ENCODE measurements at places on chromosomes 11 and 22. TPM values are rescaled to one million over a fixed set of nuclear protein-coding genes. Genes with fewer than 3 reads are reported as not detected.

CCDC87 gene
- total RNA-seq = 0.11 TPM

TSSK2 gene
- not detected for total RNA-seq

PGA5 gene
- total RNA-seq = not detected

MMP11 gene
- 18.2 TPM for total RNA-seq

GLYAT gene
- not detected for total RNA-seq

PLAAT3 gene
- 1.8 TPM for total RNA-seq

OR8D4 gene
- not detected for total RNA-seq

GTSE1 gene
- 6.1 TPM for total RNA-seq

MMP7 gene
- not detected for total RNA-seq

TMEM45B gene
- not detected for total RNA-seq

MAJIN gene
- not detected for total RNA-seq

HDHD5 gene
- 53.7 TPM for total RNA-seq

OR52H1 gene
- not detected for total RNA-seq

PGA3 gene
- not detected for total RNA-seq

TSPAN32 gene
- not detected for total RNA-seq

SCN3B gene
- not detected for total RNA-seq

C11orf42 gene
- total RNA-seq = not detected

OR52E8 gene
- not detected for total RNA-seq

CYTH4 gene
- not detected for total RNA-seq

LRRN4CL gene
- 6.9 TPM for total RNA-seq

FOLR2 gene
- total RNA-seq = not detected

MPZL3 gene
- 2.4 TPM for total RNA-seq

TTLL8 gene
- total RNA-seq = not detected

CLMP gene
- total RNA-seq = 195 TPM

CAVIN3 gene
- total RNA-seq = 456 TPM

CD3E gene
- total RNA-seq = not detected

NCR3LG1 gene
- 5.1 TPM for total RNA-seq

ANO5 gene
- total RNA-seq = not detected

MS4A15 gene
- not detected for total RNA-seq

KIF18A gene
- 12.5 TPM for total RNA-seq

CYP2D6 gene
- total RNA-seq = 0.13 TPM

CCDC73 gene
- total RNA-seq = not detected

HEPHL1 gene
- total RNA-seq = not detected

SPDYC gene
- total RNA-seq = not detected

PAMR1 gene
- 151 TPM for total RNA-seq

GLYATL1 gene
- not detected for total RNA-seq

OR51E2 gene
- not detected for total RNA-seq

BIK gene
- not detected for total RNA-seq

PHOX2A gene
- not detected for total RNA-seq

CARNS1 gene
- total RNA-seq = 0.38 TPM

CD248 gene
- total RNA-seq = 212 TPM

FOLR1 gene
- total RNA-seq = not detected

SLC37A2 gene
- total RNA-seq = 2.6 TPM

OR5AK2 gene
- not detected for total RNA-seq

MUC6 gene
- not detected for total RNA-seq

MPZL2 gene
- total RNA-seq = not detected

SYCE3 gene
- not detected for total RNA-seq

OR56A1 gene
- not detected for total RNA-seq

SUSD2 gene
- not detected for total RNA-seq

ZP1 gene
- 5.3 TPM for total RNA-seq

Measured in GM23248 (cell line).